ENCODE measurements at places on chromosomes 5 and 9.

GRCh38 chr5:145484158-145484557 is 351.0 kb downstream of the PRELID2 start:
- peak; percentile 83 for DNase-seq

DNA sequence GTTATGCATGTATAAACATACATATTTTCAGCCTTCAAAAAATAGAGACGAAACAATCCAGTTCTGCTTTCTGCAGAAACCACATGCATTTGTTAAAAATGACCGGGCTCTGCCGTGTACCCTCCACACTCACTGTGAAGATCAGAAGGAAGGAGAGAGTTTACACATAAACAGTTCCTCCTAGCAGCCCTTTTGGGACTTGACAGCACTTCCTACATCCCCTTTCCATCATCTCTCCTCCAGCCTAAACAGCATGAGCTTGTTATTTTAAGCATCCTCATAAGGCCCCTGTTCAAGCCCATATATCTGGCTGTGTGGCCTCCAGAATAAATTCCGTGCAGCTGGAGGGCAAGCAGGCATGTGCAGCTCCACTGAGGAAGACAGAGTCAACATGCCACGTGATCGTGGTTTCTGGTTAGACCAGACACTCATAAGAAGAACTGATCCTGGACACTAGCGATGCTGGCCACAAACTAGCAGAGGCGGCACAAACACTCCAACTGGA is 42.2 kb downstream of the NIPAL4 start:
- DNase-seq, result no peak

DNA sequence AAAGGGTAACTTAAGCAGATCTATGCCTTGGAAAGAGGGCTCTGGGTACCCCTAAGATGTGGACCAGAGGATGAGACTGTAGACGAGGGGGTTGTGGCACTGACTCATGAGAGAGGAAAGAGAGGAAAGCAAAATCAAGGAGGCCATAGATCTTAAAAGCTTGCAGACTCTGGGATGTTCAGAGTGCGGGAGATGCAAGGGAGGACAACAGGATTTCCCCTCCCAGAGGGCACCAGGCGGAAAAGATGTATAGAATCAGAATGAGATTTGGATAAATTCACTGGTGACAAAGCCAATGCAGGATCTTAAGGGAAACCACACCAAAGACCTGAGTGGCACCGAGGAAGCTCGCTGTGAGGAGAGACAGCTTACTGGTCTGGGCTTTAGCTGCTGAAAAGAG is 27.1 kb downstream of the HRH2 start:
- no peak for DNase-seq

DNA sequence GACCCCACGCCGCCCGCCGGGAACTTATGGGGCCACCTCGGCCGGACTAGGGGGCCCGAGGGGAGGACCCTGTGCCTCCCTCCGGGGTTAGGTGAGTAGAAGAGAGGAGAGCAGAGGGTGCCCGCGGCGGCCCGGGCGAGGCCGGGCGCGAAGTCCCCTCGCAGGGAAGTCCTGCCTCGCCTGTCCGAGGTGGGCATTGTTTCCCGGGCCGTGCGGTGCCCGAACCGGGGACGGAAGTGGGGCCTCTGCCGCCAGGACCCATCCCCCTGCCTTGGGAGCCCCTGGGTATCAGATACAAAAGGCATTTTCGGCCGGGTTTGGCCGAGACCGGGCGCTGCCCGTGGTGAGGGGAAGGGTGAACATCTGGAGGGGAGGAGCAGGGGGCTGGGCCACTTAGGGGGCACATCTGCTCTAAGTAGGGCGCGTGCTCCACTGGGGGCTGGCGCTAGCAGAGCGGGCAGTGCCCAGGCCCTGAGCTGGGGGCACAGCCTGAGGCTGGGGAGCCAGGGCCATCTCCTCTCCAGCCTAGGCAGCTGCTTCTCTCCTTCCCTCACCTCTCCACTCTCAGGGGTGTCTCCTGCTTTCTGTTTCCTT is 48.2 kb downstream of the DAB2IP start:
- no peak for DNase-seq

DNA sequence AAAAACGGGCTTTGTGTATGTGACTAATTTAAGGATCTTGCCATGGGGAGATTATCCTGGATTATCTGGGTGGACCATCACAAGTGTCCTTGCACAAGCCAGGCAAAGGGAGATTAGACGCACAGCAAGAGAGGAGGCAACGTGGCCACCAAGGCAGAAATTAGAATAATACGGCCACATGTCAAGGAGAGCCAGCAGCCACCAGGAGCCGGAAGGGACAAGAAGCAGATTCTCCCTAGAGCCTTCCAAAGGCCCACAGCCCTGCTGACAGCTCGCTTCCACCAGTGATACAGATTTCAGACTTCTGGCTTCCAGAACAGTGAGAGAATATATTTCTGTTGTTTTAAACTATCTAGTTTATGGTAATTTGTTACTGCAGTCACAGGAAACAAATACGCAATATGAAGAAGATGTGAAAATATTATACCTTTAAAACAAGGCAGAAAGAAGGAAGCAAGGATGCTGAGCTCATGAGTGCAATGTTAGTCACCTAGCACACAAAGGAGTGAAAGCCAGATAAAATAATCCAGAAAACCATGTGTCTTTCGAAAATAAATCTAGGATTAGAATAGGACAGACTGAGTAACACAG is 28.7 kb upstream of the F2RL1 start:
- DNase-seq, result peak; percentile 80

- DNase-seq, result peak; percentile 94
Observed at GRCh38 chr9:83220730-83221129, 157.8 kb upstream of the RASEF start.

Data from kidney tubule cell (primary cell).